Naive B cell (primary cell): ENCODE measurements at places on chromosomes 11 and 22. TPM values are rescaled to one million over a fixed set of nuclear protein-coding genes. Genes with fewer than 3 reads are reported as not detected.
A peak's percentile ranks its signal among the peaks of the same experiment; 100 is the strongest.

C11orf97 gene
- not detected for polyA plus RNA-seq

VSIG10L2 gene
- polyA plus RNA-seq = not detected

PKDREJ gene
- polyA plus RNA-seq = 0.05 TPM

TENM4 gene
- polyA plus RNA-seq = not detected

FOLR3 gene
- not detected for polyA plus RNA-seq

LDHAL6A gene
- polyA plus RNA-seq = not detected

RNASEH2C gene
- polyA plus RNA-seq = 125 TPM

MYO18B gene
- not detected for polyA plus RNA-seq

NLRP10 gene
- polyA plus RNA-seq = not detected

DERL3 gene
- polyA plus RNA-seq = 25.2 TPM

GLYATL2 gene
- polyA plus RNA-seq = not detected

DNA sequence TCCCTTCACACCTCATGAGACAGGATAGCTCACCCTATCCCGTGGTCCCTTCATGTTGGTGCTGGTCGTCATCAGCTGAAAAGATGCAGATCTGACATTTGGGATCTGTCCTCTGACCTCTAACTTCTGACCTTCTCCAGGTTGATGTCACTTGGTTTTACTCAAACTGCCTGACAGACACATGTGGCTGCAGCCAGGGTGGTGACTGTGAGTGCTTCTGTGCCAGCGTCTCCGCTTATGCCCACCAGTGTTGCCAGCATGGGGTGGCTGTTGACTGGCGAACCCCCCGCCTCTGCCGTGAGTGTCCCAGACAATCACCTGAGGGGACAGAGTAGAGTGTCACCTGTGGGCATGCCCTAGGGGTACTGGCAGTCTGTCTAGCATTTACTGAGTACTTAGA is 49.7 kb downstream of the OTOG start:
- no peak for DNase-seq
- H3K4me1 ChIP-seq = no peaks in the 10 kb centered on the region
- H3K36me3 ChIP-seq = no peaks in the 10 kb centered on the region
- H3K27ac ChIP-seq = no peak overlapping the region
- no peak overlapping the region for H3K4me3 ChIP-seq
- H3K27me3 ChIP-seq = peaks cover 22% of the 10 kb centered on the region

- no peak overlapping the region for H3K27ac ChIP-seq
- no peaks in the 10 kb centered on the region for H3K4me1 ChIP-seq
- no peak overlapping the region for H3K4me3 ChIP-seq
- no peak for DNase-seq
- H3K36me3 ChIP-seq = no peaks in the 10 kb centered on the region
- peaks cover 8% of the 10 kb centered on the region for H3K27me3 ChIP-seq
Observed at GRCh38 chr11:130666781-130667251, 218.4 kb downstream of the ADAMTS15 start.

DNA sequence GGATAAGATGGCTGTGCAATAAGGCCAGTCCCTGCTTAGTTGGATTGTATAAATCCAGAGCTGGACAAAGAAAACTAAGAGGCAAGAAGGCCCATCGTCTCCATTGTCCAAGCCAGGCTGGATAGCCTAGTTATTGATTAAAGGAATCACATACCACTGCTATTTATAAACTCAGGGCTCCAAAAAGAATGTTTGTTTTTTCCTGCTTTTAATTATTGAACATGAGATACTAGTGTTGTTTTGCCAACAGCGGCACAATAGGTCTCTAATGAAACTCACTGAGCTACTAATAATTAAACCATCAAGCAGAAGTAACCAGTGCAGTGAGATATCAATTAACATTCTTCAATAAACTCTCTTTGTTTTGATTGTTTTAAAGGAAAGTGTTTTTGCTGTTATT is 259.7 kb downstream of the INSC start:
- H3K4me1 ChIP-seq = no peaks in the 10 kb centered on the region
- H3K36me3 ChIP-seq = no peaks in the 10 kb centered on the region
- H3K4me3 ChIP-seq = no peak overlapping the region
- peaks cover 8% of the 10 kb centered on the region for H3K27me3 ChIP-seq
- no peak for DNase-seq

- peaks cover 10% of the 10 kb centered on the region for H3K4me1 ChIP-seq
- no peak for DNase-seq
- H3K27ac ChIP-seq = no peak overlapping the region
- H3K27me3 ChIP-seq = peaks cover 45% of the 10 kb centered on the region
- no peak overlapping the region for H3K4me3 ChIP-seq
Observed at GRCh38 chr11:110187731-110188130, 94.5 kb downstream of the ZC3H12C start.

DNA sequence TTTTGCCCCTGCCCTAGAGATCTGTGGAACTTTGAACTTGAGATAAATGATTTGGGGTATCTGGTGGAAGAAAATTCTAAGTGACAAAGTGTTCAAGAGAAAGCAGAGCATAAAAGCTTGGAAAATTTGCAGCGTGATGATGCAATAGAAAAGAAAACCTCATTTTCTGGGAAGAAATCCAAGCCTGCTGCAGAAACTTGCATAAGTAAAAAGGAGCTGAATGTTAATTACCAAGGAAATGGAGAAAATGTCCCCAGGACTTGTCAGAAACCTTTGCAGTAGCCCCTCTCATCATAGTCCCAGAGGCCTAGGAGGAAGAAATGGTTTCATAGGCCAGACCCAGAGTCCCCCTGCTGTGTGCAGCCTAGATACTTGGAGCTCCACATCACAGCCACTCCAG is 686.9 kb downstream of the FAM181B start:
- H3K27ac ChIP-seq = no peak overlapping the region
- H3K4me1 ChIP-seq = no peaks in the 10 kb centered on the region
- H3K27me3 ChIP-seq = peaks cover 5% of the 10 kb centered on the region
- DNase-seq = no peak
- H3K36me3 ChIP-seq = no peaks in the 10 kb centered on the region

GRCh38 chr11:71504531-71504930 is 22.5 kb upstream of the KRTAP5-7 start:
- peaks cover 4% of the 10 kb centered on the region for H3K4me1 ChIP-seq
- no peak for DNase-seq
- peaks cover 52% of the 10 kb centered on the region for H3K36me3 ChIP-seq
- H3K27me3 ChIP-seq = no peaks in the 10 kb centered on the region

DNA sequence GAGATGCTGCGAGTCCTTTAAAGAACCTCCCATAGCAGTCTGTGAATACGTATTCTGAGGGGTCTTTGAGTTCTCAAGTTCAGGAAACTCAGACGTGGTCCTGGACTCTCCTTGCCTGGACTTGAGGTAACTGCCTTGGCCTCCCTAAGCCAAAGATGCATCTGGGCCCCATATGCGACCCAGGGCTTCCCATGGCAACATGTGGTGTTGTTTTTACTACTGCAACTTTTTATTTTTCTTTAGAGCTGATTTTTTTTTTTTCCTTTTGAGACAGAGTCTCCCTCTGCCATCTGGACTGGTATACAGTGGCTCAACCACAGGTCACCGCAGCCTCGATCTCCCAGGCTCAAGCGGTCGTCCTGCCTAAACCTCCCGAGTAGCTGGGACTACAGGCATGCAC is 321.1 kb downstream of the ST3GAL4 start:
- no peak overlapping the region for H3K27ac ChIP-seq
- H3K36me3 ChIP-seq = no peaks in the 10 kb centered on the region
- DNase-seq = no peak
- peaks cover 6% of the 10 kb centered on the region for H3K27me3 ChIP-seq
- H3K4me3 ChIP-seq = no peak overlapping the region

DNA sequence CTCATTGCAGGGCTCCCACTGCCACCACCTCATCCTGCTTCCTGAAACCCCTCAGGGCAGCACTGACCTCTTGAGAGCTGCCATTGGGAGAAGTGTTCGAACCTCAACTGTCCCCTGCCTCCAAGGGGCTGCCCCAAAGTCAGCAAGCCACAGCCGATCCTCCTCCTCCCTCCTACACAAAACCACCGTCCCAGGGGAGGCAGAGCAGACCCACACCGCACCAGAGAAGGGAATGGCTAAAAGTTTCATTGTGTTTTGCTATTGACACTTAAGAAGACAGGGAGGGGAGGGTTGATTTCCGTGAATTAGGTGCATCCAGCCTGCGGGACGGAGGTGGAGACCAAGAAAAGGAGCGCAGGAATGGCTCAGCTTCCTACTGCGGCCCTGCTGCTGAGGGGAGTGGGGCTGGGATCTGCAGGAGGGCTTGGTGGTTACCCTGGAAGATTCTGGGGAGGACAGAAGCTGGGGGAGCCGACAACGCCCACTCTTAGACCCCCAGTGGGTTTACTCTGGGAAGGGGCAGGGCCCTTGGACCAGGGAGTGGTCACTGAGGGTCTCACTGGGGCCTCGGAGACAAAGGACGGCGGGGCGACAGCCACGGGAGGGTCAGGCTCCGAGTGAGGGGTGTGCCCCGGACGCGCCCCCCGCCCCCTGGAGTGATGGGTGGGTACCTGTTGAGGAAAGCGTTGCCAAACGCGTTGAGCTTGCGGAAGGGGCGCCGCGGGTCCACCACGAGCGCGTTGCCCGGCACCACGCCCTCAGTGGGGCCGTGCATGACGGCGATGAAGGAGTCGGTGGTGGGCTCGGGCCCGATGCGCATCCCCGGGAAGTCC is 815 bp downstream of the EHD1 start:
- no peaks in the 10 kb centered on the region for H3K27me3 ChIP-seq
- H3K27ac ChIP-seq = peak overlapping the region; percentile 96
- H3K4me3 ChIP-seq = peak overlapping the region; percentile 95
- peaks cover 73% of the 10 kb centered on the region for H3K4me1 ChIP-seq

GRCh38 chr11:124865902-124866851 is 945 bp downstream of the ROBO3 start:
- no peak overlapping the region for H3K27ac ChIP-seq
- no peaks in the 10 kb centered on the region for H3K36me3 ChIP-seq
- H3K4me3 ChIP-seq = peak overlapping the region; percentile 23
- H3K4me1 ChIP-seq = peaks cover 17% of the 10 kb centered on the region
- DNase-seq = peak; percentile 29

DNA sequence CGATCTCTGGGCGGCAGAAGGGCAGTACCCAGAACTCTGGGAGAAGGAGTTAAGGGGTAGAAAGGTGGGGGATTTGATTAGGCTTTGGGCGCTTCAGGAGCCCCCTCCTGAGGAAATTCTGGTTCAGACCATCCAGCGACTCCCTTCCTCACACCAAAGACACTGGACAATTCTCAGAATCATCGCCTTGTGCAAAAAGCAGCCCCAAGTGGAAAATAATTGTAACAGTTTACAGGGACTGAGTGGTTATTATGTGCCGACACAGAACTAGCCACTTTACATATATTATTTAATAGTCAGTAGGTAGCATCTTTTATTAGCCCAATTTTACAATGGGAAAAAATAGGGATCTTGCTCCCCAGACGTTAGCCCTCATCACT is 662 bp upstream of the TRIM3 start:
- no peaks in the 10 kb centered on the region for H3K36me3 ChIP-seq
- no peak for DNase-seq
- H3K27me3 ChIP-seq = no peaks in the 10 kb centered on the region
- H3K4me3 ChIP-seq = peak overlapping the region; percentile 85
- H3K4me1 ChIP-seq = peaks cover 39% of the 10 kb centered on the region

GRCh38 chr22:45268167-45268957 is 16.4 kb upstream of the UPK3A start:
- peak overlapping the region; percentile 52 for H3K27ac ChIP-seq
- H3K4me1 ChIP-seq = peaks cover 22% of the 10 kb centered on the region
- peak overlapping the region; percentile 73 for H3K4me3 ChIP-seq

GRCh38 chr22:23225724-23226496 is 45.6 kb downstream of the BCR start:
- DNase-seq = no peak
- peak overlapping the region; percentile 47 for H3K4me3 ChIP-seq
- peaks cover 51% of the 10 kb centered on the region for H3K4me1 ChIP-seq
- no peaks in the 10 kb centered on the region for H3K27me3 ChIP-seq
- peak overlapping the region; percentile 57 for H3K27ac ChIP-seq

- no peak overlapping the region for H3K27ac ChIP-seq
- H3K36me3 ChIP-seq = peaks cover 10% of the 10 kb centered on the region
- H3K4me3 ChIP-seq = no peak overlapping the region
- no peaks in the 10 kb centered on the region for H3K27me3 ChIP-seq
Observed at GRCh38 chr22:17607891-17608521, 20.5 kb downstream of the ATP6V1E1 start.

DNA sequence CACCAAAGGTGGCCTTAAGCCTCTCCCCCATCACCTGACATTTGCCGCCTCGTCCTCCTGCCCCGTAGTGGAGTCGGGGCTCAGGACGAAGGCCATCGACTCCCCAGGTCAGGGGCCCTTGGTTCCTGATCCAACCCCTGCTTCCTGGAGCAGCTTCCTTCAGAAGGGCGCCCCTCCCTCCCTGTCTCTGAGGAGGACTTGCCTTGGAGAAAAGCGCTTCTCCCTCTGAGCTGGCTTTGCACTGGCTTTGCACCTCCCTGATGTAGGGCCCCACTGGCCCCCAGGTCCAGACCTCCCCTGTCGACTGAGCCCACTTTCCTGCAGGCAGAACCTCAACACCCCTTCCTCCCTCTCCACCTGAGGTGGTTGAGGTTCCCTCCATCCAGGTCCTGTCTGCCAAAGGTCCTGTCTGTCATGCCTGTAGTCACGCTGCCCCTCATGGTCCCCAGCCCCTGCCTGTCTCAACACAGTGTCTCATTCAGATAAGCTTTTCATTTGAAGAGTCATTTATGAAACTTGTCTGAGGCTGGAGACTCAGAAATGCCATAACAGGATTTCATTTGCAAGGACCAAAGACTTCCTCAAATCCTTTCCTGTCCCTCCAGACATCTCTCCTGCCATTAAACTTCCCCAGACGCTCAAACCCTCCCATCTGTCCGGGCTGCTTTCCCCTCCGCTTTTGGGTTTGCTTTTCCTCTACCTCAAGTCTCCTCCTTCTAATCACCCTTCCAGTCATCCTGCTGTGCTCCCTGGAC is 78.4 kb downstream of the MYO7A start:
- no peak overlapping the region for H3K4me3 ChIP-seq
- no peaks in the 10 kb centered on the region for H3K4me1 ChIP-seq
- no peak overlapping the region for H3K27ac ChIP-seq

DNA sequence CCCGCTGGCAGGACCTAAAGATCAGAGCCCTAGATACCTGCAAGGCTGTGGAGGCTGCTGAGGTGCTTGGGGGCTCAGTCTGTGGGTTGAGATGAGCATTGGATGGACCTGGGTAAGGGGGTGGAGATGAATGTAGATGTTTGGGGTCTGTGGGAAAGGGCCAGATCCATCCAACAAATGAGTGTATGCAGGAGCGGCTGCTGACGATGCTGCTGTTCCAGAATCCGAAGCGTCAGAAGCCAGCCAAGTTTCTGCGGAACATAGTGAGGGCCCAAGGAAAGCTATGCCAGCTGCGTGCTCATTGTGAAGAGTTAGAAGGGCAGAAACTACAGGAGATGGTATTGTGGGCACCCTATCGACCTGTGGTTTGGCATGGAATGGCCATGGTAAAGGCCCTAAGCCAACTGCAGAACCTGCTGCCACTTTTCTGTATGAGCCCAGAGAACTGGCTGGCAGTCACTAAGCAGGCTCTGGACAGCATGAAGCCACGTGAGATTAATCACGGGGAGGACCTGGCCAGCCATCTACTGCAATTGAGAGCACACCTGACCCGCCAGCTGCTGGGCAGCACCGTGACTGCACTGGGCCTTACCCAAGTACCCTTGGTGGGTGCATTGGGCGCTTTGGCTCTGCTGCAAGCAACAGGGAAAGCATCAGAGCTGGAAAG is 36.6 kb downstream of the RRP8 start:
- no peaks in the 10 kb centered on the region for H3K27me3 ChIP-seq
- H3K4me3 ChIP-seq = no peak overlapping the region
- H3K27ac ChIP-seq = no peak overlapping the region
- peaks cover 10% of the 10 kb centered on the region for H3K36me3 ChIP-seq
- DNase-seq = no peak
